ENCODE measurements at places on chromosomes 6 and 20.

GRCh38 chr20:2023151-2023550 is 29.3 kb upstream of the PDYN start:
- DNase-seq = no peak

DNA sequence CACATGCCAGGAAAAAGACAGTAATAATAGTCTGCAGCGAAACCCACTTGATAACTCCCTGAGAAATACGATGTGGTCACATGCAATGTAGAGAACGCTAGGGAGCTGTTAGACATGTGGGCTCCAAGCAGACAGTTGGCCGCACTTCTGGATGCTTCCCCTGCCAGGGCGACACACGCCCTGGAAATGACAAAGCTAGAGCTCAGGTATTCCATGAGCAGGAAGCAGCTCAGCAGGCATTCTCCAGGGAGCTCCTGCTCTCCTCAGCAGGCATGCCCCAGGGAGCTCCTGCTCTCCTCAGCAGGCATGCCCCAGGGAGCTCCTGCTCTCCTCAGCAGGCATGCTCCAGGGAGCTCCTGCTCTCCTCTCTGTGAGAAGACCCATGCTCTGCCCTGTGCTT is 52.4 kb upstream of the NXT1 start:
- DNase-seq = no peak

DNA sequence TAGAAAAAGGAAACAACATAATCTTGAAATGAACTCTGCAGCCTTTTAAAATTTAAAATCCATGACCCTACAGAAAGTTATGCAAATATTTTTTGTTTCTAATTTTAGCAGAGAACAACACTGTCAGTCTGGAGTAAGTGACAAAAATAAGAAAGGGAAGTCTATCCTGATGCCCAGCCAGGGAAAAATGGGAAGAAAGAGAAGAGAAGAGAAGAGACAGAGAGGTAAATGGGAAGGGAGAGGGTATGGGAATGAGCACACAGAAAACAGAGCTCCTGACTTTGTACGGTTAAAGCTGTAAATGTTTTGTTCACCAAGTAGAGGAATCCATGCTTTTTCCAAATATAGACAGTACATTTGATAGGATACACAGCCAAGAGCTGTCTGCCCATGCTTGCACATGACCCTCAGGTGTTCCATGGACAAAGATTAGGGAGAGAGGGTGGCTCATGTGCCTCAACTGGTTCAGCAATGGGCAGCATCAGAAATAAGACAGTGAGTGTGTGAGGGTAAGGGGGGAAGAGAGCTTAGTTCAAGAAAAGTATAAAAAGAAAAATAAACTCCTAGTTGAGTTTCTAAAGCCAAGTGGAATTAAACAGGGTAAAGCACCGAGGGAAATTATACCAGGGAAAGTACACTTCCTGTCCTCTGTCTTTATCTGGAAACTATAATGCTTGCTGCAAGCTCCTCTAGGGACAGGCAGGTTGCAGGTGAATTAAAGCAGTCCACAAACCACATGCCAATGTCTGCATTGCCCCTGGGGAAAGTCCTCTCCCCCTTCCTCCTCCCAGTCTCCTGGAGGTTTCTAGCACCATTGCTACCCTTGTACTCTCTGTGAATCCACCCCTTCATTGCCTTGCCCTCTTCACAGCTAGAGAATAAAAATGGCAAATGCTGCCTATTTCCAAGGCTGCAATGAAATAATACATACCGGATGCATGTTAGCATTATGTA is 30.0 kb downstream of the MAP3K5 start:
- DNase-seq = no peak

- no peak for DNase-seq
These were observed 1.7 kb upstream of the BLCAP start for GRCh38 chr20:37529214-37529967.

GRCh38 chr6:7114744-7115458 is 7.1 kb downstream of the RREB1 start:
- DNase-seq = no peak

GRCh38 chr6:157898169-157898568 is 75.1 kb downstream of the SNX9 start:
- DNase-seq = no peak

- no peak for DNase-seq
These were observed 1368.8 kb upstream of the ADGRB3 start for GRCh38 chr6:67265996-67266921.

DNA sequence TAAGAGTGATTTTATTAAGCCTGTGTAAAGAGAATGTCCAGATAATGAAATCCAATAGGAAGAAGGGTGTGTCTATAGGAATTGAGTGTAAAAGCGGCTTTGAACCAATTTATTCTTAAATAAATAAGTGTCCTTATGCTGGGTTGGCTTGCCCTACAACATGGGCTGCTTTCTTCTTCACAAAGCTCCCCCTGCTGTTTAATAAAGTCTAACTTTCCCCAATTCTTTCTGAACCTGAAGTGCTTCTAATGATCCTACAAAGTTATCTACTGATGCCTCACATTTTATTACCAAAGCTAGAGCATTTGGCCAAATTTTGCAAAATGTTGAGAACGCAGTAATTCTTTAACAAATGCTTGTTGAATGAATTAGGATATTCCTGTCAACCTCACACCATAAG is 36.3 kb upstream of the SIRT5 start:
- DNase-seq = no peak

- no peak for DNase-seq
These were observed 2.8 kb upstream of the COX7A2 start for GRCh38 chr6:75246386-75246785.

GRCh38 chr6:139545206-139546105 is 171.0 kb upstream of the CITED2 start:
- no peak for DNase-seq

GRCh38 chr6:151059612-151060095 is 180.1 kb upstream of the AKAP12 start:
- no peak for DNase-seq

- DNase-seq = no peak
These were observed 15.7 kb downstream of the RNASET2 start for GRCh38 chr6:166940643-166941068.

GRCh38 chr6:16850681-16851026 is 89.4 kb upstream of the ATXN1 start:
- no peak for DNase-seq

GRCh38 chr6:126380072-126380583 is 40.2 kb downstream of the CENPW start:
- no peak for DNase-seq

DNA sequence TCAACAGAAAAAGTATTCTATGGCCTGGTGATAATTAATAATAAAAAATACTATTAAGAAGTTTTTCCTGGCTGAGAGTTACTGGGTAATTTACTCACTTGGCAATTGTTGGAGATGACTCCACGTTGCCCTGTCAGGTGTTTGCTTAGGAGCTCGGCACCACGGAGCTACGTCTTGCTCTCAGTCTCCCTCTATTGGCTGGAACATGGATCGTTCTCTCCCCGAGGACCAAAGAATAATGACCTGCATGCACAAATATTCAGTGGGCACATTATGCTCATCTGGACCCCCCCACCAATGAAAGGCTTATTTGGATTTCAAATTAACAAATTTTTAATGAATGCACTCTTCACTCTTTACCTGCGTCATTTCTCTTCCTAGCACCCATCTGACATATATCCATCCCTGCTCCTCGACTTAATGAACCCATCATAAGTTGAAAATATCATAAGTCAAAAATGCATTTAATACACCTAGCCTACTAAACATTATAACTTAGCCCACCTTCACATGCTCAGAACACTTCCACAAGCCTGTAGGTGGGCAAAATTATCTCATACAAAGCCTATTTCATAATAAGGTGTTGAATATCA is 71.0 kb upstream of the CD83 start:
- DNase-seq = no peak

GRCh38 chr6:98041921-98042320 is 758.9 kb upstream of the MMS22L start:
- DNase-seq = no peak

DNA sequence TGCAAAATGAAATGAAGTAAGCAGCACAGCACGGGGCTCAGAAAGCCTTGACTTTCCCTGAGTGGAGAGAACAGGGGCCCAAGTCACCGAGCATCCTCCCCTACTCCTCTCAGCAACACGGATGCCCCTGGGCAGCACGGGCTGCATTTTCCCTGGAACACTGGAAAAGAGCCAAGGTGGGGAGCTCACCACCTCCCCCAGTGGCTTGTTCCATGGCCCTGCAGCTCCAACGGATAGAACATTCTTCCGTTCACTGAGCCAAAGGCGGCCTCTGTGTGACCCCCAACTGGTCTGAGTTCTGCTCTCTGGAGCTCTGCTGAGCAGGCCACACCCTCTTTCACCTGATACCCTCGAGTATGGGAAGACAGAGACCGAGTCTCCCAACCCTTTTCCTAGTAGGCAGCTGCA is 20.8 kb upstream of the EMILIN3 start:
- no peak for DNase-seq

DNA sequence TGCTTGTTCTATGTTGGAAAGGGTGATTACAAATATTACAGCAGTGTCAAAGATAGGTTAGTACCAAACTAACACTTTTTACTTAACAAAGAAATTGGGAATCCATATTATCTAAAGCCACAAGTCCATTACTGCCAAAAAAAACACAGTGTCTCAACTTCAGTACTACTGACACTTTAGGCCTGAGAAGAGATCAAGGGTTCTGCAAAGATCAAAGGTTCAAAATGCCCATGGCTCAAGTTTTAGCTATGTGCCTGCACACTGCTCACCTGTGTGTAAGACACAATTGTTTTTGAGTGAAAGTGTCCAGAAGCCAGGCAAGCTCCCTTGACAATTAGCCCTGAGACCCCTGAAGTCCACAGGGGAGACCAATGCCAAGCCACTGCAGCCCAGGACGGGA is 132.6 kb downstream of the ZMYND8 start:
- DNase-seq = no peak

- no peak for DNase-seq
These were observed 1054.3 kb downstream of the EPHA7 start for GRCh38 chr6:92364948-92365541.

- DNase-seq = no peak
These were observed 220.7 kb downstream of the UST start for GRCh38 chr6:148967541-148967956.

GRCh38 chr20:33787253-33787891 is 23.8 kb upstream of the CHMP4B start:
- DNase-seq = no peak

DNA sequence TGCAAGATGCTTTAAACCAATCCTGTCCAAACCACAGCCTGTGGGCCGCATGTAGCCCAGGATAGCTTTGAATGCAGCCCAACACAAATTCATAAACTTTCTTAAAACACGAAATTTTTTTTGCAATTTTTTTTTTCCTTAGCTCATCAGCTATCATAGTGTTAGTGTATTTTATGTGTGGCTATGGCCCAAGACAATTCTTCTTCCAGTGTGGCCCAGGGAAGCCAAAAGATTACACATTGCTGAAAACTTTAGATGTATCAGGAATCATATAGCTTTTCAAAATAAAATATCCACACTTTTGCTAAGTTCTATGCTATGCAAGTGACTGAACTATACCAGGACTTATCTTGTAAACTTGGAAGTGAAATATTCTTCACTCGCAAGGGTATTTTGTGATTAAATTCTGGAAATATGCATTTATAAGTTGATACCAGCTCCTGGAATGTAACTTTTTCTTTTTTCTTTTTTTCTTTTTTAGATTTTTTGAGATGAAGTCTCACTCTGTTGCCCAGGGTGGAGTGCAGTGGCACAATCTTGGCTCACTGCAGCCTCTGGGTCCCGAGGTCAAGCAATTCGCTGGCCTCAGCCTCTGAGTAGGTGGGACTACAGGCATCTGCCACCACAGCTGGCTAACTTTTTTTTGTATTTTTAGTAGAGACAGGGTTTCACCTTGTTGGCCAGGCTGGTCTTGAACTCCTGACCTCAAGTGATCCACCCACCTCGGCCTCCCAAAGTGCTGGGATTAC is 49.8 kb downstream of the MTHFD1L start:
- no peak for DNase-seq

- no peak for DNase-seq
These were observed 62.4 kb upstream of the STXBP5 start for GRCh38 chr6:147141711-147142308.

- DNase-seq = no peak
These were observed 2.3 kb downstream of the BMP6 start for GRCh38 chr6:7727946-7728854.

DNA sequence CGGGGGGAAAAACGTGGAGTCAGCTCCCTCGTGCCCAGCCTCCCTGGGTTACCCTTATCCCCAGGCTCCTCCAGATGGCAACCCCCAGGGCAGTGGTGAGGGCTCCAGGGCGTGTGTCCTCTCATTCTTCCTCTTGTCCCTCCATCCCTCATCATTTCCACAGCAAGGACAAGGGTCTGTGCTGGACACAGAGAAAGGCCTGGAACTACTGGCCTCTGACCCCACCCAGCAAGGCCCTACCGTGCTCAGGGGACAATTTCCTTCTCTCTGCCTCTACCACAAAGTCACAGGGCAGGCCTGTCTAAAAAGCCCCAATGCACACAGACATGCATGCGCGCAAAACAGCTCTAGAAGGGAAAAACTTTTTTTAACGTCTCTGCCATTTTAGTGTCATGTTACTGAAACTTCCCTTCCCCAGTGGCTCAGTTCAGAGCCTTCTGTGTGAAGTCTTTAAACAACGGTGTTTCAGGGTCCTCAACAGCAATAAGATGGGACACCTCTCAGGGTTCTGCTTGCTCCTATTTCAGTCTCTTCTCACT is 1.1 kb upstream of the SLC35B2 start:
- DNase-seq = no peak

- DNase-seq = no peak
These were observed 5.5 kb downstream of the MYLK4 start for GRCh38 chr6:2745246-2745645.

- no peak for DNase-seq
These were observed 161.0 kb downstream of the AIG1 start for GRCh38 chr6:143221698-143222097.

GRCh38 chr6:35139924-35140638 is 1.1 kb downstream of the TCP11 start:
- DNase-seq = no peak

DNA sequence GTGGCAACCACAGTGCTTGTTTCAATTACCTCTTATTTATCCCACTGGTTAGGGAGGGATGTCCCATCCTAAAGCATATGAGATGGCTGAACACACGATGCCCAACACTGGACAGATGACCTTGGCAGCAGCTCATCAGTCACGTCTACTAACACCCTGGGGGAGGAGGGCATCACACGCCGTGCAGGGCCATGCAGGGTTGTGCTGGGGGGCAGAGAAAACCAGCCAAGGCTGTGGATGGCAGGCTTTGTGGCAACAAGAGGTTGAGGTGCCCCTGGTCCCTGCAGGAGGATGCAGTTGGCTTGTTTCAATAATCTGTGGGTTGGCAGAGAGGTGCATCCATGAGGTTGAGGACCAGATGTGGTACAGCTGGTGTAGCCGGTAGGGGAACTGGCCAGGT is 293.7 kb upstream of the SULF2 start:
- DNase-seq = no peak

GRCh38 chr6:5270093-5270680 is 8.9 kb downstream of the FARS2 start:
- no peak for DNase-seq

DNA sequence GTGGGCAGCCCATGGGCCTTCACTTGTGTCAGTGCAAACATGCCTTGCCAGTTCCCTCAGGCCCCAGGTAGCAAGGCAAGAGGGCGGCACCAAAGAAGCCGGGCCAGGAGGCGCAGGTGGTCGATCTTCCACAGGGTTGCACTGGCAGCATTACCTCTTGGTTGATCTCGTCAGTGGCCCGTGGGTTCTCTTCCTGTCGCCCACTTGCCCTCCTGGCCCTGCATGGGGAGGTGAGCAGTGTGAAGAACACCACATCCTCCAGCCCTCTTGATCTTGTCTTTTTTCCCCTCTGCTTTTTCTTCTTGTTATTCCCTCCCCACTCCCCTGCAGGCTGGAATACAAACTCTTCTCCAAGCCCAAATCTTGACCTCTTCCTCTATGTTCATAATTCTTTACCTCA is 3.0 kb upstream of the CST11 start:
- no peak for DNase-seq

Measured in stimulated activated CD4-positive, alpha-beta T cell treated with anti-CD3 and anti-CD28 coated beads, Interleukin-1b, Interleukin-23, amount 100 ng/mL, for 1 hour (primary cell).